ENCODE measurements at places on chromosomes 11 and 22.
A peak's percentile ranks its signal among the peaks of the same experiment; 100 is the strongest.

DNA sequence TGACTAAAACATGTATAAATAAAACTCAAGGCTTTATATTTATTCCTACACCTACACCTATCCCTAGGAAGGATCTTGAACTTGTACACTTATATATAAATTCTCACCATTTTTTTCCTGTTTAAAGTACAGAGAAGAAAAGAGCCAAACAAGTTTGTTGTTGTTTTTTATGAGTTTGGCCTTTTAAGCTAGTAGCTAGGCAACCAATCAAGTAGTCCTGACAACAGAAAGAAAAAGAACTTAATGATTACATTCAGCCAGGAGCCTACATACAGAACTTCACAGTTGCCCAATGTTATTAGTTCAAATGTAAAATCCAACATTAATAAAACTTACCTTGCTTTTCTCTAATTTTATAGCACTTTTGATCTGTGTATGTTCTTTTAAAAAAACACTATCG is 316.2 kb downstream of the SOX6 start:
- no peaks in the 10 kb centered on the region for H3K27me3 ChIP-seq
- no peak overlapping the region for H3K4me3 ChIP-seq
- no peaks in the 10 kb centered on the region for H3K4me1 ChIP-seq

GRCh38 chr22:34429314-34429713 is 509.0 kb upstream of the LARGE1 start:
- no peak overlapping the region for H3K27ac ChIP-seq
- no peaks in the 10 kb centered on the region for H3K27me3 ChIP-seq
- H3K36me3 ChIP-seq = no peaks in the 10 kb centered on the region
- H3K4me3 ChIP-seq = no peak overlapping the region
- H3K4me1 ChIP-seq = no peaks in the 10 kb centered on the region

DNA sequence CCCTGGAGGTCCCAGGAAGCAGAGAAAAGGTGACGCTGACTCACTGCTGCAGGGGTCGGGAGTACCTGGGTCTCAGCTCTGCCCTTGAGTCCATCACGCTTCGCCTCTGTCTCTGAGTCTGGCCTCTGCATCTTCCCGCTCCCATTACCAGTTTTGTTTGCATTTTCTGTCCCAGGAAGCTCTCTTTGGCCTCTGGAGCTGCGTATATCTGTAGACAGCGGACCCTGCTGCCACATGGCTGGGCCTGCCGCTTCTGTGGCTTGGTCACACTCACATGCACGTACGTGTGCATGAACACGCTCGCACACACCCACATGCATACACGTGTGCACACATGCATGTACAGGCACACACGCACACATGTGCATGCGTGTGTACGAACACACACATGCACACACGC is 20.8 kb upstream of the APOBEC3A start:
- H3K4me1 ChIP-seq = peaks cover 9% of the 10 kb centered on the region
- no peak for DNase-seq
- H3K4me3 ChIP-seq = no peak overlapping the region

DNA sequence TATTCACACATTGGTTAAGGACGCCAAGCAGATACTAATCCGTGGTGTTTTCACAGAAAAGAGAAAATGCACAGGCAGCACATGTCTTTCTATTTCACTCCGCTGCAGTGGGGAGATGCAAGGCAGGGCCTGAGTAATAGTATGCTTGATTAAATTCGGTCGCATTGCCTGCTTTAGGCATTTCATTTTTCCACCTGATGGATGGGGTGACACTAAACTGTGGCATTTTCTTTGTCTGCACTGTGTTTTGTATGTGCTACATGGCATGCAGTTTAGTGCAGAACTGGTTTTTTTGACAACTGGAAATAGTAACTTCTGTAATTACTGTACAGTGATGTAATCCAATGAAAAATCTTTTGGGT is 94.9 kb downstream of the SLC17A6 start:
- H3K36me3 ChIP-seq = no peaks in the 10 kb centered on the region
- no peak overlapping the region for H3K4me3 ChIP-seq
- H3K27me3 ChIP-seq = peaks cover 31% of the 10 kb centered on the region
- peaks cover 11% of the 10 kb centered on the region for H3K4me1 ChIP-seq
- DNase-seq = no peak

DNA sequence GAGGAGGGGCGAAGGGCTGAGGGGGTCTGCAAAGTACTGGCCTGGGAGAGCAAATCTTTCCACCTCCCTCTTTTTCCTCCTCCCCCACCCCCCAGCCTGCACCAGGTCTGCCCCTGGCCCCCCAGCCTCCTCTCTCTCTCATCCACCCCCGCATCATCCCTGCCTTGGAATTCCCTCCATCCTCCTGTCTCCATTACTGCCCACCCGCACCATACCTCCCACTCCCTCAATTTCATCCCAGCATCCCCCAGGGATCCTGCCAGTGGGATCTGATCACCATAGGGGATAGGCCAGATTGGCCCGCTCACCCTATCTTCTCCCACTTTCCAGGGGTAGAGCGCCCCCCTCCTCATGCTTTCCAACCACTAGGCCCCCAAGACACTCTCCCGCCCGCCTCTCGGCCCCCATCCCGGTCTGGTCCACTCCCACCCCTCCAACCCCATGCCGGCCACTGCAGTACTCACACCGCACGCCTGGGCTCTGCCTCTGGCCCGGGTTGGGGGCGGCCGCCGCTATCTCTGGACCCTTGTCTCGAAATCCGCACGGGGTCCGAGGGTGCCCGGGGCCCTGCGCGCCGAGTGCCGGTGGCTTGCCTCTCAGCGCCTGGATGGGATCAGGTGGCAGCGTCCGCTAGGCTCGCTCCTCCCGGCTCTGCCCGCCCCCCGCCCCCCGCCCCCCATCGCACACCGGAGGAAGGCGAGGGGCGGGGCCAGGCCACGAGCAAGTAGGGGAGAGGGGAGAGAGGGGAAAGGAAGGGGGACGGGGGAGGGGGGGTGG is at the start of gene GAL3ST3:
GAL3ST3 (minus strand) TSS at position 615 of the 777 bp plus-strand sequence. CDS start 3,746 bp downstream, outside the sequence.
- peaks cover 4% of the 10 kb centered on the region for H3K36me3 ChIP-seq
- H3K27me3 ChIP-seq = no peaks in the 10 kb centered on the region
- peak within 1 kb of the TSS; percentile 28 for H3K4me3 ChIP-seq
- peaks cover 21% of the 10 kb centered on the region for H3K4me1 ChIP-seq

GRCh38 chr11:6240139-6240538 is 1.2 kb downstream of the CNGA4 start:
- H3K36me3 ChIP-seq = peaks cover 2% of the 10 kb centered on the region
- H3K27ac ChIP-seq = no peak overlapping the region
- no peak overlapping the region for H3K4me3 ChIP-seq
- no peak for DNase-seq
- H3K27me3 ChIP-seq = peaks cover 37% of the 10 kb centered on the region

GRCh38 chr11:12222055-12222792 is 111.8 kb downstream of the MICAL2 start:
- H3K27ac ChIP-seq = peak overlapping the region; percentile 98
- DNase-seq = no peak
- peaks cover 43% of the 10 kb centered on the region for H3K4me1 ChIP-seq
- no peaks in the 10 kb centered on the region for H3K27me3 ChIP-seq
- peak overlapping the region; percentile 89 for H3K4me3 ChIP-seq
- H3K36me3 ChIP-seq = peaks cover 8% of the 10 kb centered on the region

DNA sequence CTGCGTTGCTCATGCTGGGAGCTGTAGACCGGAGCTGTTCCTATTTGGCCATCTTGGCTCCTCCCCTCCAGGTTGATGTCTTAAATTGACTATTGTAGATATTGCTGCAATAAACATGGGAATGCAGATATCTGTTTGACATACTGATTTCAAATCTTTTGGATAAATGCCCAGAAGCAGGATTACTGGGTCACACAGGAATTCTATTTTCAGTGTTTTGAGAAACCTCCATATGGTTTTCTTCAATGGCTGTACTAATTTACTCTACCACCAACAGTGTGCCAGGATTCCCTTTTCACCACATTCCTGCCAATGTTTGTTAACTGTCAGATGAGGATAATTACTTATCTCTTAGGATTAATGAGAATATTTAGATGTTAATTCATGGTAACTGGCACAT is 467.0 kb downstream of the LUZP2 start:
- H3K27ac ChIP-seq = no peak overlapping the region
- DNase-seq = no peak
- H3K36me3 ChIP-seq = no peaks in the 10 kb centered on the region
- no peaks in the 10 kb centered on the region for H3K4me1 ChIP-seq
- H3K4me3 ChIP-seq = no peak overlapping the region

GRCh38 chr11:77501758-77502157 is 27.9 kb upstream of the PAK1 start:
- peaks cover 4% of the 10 kb centered on the region for H3K36me3 ChIP-seq
- H3K4me3 ChIP-seq = no peak overlapping the region
- no peak for DNase-seq

- no peak for DNase-seq
- no peak overlapping the region for H3K4me3 ChIP-seq
- peaks cover 8% of the 10 kb centered on the region for H3K4me1 ChIP-seq
- peaks cover 54% of the 10 kb centered on the region for H3K27me3 ChIP-seq
- H3K27ac ChIP-seq = no peak overlapping the region
Observed at GRCh38 chr11:61626580-61627380, 45.9 kb upstream of the SYT7 start.

DNA sequence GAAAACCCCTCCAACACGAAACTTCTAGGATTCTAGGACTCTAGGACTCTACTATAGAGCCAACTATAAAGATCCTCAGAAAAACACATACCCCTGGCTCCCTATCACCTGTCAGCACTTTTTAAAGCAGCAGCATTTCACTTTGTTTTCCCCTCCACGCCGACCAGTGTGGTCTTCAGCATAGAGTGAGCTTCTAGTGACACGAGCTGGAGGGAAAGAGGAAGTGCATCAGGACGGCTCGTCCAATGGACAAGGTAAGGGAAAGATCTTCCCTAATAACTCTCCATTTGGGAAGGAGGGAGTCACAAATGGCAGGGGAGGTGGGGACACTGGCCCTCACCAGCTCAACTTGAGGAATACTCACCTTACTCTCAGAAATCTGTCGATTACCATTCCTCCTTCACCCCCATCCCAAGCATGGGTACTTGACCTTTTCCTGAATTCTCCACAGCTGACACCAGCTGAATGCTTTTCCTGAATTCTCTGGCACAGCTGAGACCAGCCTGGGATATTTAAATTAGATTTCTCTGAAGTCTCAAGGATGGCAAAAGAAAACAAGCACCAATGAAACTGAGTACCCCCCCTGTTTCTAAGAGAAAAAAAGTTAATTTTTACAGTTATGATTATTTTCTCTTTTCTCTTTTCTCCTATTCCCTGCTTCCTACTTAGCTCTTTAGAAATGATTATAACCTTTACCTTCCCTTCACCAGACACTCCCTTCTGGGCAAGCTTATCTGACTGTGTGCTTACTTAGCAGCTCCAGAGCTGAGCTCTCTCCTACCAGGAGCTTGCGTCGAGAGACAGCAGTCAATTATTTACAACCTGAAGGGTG is 33.3 kb upstream of the NNMT start:
- peaks cover 10% of the 10 kb centered on the region for H3K27me3 ChIP-seq
- peaks cover 7% of the 10 kb centered on the region for H3K4me1 ChIP-seq
- DNase-seq = no peak
- no peak overlapping the region for H3K4me3 ChIP-seq
- no peaks in the 10 kb centered on the region for H3K36me3 ChIP-seq

GRCh38 chr22:49160261-49161001 is 667.2 kb downstream of the BRD1 start:
- no peaks in the 10 kb centered on the region for H3K36me3 ChIP-seq
- no peak overlapping the region for H3K27ac ChIP-seq
- H3K4me3 ChIP-seq = no peak overlapping the region

DNA sequence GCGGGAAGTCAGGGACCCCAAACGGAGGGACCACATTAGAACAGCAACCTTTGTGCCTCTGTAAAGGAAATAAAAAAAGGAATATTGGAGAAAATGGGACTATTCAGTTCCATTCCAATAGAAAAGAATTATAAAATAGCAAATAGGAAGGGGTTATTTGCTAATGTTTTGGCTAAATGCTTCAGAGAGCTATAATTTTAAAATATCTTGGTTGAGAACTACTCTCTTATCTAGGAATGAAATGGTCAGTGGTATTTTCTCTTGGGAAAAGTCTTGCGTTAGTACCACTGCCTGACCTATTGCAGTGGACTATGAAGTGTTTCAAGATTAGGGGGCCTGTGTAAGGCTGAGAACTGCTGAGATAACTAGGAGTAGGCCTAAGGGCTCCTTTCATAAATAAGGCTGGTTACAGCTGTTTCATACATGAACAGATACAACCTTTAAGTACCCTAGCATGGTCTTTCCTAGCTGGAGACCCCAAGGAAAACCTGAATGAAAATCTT is 6.9 kb upstream of the WEE1 start:
- peak overlapping the region; percentile 87 for H3K27ac ChIP-seq
- H3K4me3 ChIP-seq = no peak overlapping the region
- peaks cover 2% of the 10 kb centered on the region for H3K36me3 ChIP-seq
- H3K27me3 ChIP-seq = no peaks in the 10 kb centered on the region

GRCh38 chr22:17375914-17376614 is 6.8 kb downstream of the CECR2 start:
- no peak overlapping the region for H3K27ac ChIP-seq
- peaks cover under 1% of the 10 kb centered on the region for H3K4me1 ChIP-seq
- no peak overlapping the region for H3K4me3 ChIP-seq
- DNase-seq = no peak
- H3K36me3 ChIP-seq = peaks cover 1% of the 10 kb centered on the region

DNA sequence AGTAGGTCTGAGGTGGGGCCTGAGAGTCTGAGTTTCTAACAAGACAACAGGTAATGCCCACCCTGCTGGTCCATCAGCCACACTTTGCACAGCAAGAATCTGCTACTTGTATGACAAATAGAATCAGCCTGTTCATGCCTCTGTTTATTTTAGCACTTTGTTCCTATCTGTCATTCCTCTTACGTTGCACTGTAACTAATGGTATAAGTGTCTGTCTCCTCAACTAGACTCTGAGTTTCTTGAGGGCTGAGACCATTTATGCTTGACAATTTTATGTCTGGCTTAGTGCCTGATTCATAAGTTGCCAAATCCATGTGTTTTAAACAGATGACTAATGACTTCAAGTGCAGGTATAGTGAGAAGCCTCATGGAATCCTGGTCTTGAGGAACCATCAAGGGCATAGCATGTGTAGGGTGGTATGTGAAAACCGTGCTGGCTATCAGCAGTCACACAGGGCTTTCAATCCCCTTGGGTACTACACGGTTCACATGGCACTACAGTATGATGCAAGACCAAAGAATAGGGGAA is 209.7 kb downstream of the C11orf91 start:
- no peaks in the 10 kb centered on the region for H3K36me3 ChIP-seq
- no peak for DNase-seq
- no peak overlapping the region for H3K27ac ChIP-seq
- H3K27me3 ChIP-seq = peaks cover 45% of the 10 kb centered on the region
